ENCODE measurements at places on chromosomes 6 and 20.

DNA sequence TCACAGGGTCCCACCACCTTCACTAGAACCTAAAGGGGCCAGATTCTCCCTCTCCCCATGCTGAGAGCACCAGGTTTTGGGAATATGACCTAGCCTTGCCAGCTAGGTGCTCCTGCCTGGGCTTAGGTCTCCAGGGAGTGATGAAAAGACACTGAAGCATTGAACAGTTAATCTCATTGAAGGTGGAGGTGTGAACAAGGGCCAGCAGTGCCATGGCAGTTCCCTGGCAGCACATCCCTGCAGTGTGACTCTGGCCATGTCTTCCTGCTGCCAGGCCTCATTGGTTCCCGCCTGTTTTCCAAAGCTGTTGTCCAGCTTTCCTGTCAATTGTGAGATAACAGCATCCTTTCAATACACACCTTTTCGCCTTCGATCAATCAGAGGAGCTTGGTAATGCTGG is 10.9 kb downstream of the PPIL6 start:
- no peak for DNase-seq

GRCh38 chr6:108847738-108848115 is 495 bp upstream of the ARMC2 start:
- no peak for DNase-seq

GRCh38 chr20:58722877-58723627 is 30.5 kb downstream of the NPEPL1 start:
- DNase-seq = no peak

DNA sequence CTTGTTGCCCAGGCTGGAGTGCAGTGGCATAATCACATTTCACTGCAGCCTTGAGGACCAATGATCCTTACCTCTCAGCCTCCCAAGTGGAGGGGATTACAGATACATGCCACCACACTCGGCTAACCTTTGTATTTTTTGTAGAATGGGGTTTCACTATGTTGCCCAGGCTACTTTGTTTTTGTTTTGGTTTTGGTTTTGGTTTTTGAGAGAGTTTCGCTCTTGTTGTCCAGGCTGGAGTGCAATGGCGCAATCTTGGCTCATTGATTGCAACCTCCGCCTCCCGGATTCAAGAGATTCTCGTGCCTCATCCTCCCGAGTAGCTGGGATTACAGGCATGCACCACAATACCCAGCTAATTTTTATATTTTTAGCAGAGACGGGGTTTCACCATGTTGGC is 105.5 kb downstream of the BMP7 start:
- DNase-seq = no peak

DNA sequence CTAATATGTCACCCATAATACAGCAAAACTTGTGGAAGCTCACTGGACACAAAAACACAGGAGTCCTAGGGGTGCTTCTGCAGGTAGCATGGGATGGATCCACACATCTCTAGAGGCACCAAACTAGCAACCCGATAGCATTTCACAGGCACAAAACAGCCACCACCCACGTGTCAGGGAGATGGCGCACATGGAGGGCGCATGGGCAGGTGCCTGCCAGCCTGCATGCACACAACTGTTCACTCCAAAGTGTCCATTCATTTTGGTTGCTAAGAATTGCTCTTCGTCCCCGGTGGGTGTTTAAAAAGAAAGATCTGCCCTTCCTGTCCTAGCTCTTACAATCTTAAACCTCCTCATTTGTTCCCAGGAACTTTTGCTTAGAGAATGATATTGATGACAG is 171.3 kb downstream of the SYNDIG1 start:
- no peak for DNase-seq

DNA sequence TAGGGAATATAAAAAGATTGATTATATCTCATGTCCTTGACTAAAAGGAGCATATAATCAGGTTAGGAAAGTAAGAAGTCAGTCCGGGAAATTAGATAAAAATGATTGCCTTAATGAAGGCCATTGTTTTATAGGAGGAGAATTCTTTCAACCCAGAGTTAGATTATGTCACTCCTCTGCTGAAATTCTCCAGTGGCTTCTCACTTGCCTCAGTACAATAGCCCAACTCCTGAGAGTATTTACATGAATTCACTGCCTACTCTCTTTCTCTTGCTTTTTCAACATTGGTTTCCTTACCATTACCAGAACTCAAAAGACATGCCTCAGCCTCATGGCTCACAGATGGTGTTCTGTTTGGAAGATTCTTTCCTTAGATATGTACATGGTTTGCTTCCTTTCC is 114.9 kb downstream of the EPHA7 start:
- no peak for DNase-seq

DNA sequence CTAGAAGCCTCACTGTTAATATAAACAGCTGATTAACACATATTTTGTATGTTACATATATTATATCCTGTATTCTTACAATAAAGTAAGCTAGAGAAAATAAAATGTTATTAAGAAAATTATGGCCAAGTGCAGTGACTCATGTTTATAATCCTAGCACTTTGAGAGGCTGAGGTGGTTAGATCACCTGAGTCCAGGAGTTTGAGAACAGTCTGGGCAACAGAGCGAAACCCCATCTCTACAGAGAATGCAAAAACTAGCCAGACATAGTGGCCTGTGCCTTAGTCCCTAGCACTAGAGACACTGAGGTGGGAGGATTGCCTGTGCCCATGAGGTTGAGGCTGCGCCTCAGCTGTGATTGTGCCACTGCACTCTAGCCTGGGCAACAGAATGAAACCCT is 81.9 kb downstream of the NCOA3 start:
- no peak for DNase-seq

DNA sequence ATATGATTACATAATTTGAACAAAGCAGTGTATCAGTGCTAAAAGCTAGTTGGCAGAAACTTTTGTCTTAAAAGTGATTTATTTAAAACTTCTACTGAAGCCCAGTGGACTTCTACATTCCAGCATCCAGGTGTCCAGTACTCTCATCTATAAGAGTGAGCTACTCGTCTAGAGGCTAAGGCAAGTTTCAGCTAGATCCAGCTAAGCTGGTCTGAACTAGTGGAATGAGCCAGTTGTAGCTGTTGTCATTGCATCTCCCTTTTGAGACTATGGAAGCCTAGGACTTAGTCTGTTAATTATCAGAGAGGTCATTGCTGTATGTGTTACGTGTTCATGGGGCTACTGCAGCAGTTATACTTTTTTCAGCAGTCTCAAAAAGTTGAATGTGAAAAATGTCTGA is 165.1 kb downstream of the ZFAND3 start:
- no peak for DNase-seq

- no peak for DNase-seq
Observed at GRCh38 chr6:139137706-139138105, 2.8 kb downstream of the HECA start.

DNA sequence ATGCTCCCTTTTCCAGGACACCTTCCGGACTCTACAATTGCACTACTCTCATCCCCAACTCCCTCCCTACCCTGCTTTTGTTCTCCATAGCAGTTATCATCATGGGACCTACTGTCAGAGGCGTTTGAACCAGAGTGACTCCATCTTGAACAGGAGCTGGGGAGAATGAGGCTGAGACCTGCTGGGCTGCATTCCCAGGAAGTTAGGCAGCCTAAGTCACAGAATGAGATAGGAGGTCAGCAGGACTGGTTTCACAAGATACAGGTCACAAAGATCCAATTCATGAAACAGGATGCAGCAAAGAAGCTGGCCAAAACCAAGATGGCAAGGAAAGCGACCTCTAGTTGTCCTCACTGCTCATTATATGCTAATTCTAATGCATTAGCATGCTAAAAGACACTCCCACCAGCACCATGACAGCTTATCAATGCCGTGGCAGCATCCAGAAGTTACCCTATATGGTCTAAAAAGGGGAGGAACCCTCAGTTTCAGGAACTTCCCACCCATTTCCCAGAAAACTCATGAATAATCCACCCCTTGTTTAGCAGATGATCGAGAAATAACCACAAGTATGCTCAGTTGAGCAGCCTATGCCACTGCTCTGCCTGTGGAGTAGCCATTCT is 15.6 kb downstream of the SLC13A3 start:
- no peak for DNase-seq

DNA sequence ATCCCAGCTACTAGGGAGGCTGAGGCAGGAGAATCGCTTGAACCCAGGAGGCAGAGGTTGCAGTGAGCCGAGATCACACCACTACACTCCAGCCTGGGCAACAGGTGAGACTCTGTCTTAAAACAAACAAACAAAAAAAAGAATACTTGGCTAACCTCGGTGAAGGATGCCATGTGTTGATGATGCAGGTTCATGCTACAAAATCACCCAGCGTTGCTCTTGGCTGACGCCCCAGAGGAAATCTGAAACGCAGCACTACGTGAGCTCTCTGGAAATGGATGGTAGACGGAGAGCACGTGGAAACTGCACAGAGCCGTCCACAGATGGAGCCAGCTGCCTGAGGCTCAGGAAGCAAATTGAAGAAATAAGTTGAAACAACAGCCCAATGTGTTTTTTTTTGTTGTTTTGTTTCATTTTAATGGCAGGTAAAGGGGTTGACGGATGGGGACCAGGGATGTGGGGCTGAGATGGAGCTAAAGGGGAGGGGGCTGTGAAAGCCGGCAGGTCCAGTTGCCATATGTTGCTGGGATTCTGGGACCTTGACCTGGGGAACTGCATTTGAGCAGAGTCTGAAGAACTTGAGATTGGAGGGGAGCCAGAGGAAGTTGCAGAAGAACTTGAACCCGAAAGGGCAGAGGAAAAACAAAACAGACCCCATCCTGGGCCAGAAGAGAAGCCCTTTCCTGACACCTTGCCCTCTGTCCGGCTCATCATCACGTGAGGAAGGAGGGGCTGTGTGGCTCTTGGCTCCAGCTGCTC is 12.8 kb upstream of the MANBAL start:
- DNase-seq = peak; percentile 94

DNA sequence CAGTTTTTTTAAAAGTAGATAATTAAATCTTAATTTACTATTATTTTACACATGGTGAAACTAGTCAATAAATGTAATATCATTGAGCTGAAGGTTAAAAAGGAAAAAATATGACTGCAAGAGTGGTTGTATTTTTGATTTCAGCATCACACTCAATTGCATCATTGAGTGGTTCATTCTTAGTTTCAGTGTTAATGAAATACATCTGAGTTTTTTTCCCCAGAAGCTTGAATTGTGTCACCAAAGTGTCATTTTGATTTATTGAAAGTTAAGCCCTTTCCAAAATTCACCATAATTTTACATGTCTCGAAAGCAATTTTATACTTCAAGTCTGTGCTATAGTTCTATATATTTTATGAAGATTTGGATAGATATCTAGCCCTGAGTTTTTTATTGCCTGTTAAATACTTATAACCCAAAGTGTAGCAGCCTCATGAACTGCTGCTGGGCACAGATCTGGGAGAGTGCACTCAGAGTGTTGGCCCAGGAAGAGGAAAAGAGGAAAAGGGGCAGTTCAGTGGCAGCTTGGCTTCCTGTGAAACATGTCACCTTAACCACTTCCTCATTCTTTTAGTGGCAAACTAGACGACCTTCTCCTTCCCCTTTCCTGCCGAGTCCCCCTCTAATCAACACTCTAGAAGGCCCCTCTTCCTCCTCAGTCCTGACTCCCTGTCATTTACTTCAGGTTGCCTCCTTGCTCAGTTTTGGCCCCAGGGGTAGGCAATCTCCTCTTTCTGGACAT is 140.7 kb downstream of the ESR1 start:
- DNase-seq = no peak

DNA sequence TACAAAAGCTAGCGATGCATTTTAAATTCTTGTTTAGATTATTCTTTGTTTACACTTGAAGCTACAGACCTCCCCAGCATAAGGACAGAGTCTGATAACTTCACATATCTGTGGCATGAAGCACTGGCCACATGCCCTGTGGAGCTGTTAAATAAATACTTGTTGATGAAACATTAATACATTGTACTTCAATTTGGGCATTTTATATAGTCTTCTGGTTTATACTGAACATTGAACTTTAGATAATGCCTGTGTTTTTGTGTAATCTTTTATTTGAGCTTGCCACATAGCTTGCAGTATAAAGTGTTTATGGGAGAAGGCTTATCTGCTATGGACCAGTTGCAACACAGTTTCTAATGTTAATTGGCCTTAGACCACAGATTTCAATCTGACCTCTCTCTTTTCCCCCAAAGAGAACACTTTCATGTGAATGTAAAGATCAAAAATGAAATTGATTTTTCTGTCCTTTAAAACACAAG is 48.2 kb downstream of the FRK start:
- peak; percentile 31 for DNase-seq

- no peak for DNase-seq
Observed at GRCh38 chr6:31736768-31737314, 511 bp upstream of the CLIC1 start.

DNA sequence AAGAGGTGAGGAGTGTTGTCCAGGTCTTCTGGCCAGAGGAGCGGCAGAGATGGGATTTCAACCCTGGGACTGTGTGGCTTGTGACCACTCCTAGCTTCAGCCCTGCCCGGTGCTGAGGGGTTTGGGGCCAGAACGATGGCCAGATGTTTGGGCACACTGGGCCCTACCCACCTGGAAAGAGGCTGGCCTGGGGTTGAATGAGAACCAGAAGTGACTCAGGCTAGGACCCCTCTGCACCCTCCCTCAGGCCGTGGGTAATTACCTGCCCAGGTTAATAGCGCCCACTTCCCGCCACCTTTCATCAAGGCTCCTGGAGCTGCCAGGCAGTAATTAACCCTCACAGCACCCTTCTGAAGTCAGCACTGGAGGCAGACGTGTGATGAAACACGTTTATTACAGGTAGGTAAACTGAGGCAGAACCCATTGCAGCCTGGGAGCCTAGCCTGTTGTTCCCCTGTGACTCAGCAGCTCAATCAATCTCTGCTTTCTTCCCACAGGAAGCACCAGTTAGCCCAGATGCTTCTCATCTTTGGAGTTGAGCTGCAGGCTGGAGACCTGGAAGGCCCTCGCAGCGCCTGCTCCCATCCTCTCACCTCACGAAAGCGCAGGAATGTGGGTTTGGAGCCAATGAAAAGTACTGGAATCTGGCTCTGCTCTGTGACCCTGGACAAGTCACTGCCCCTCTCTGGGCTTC is 120.8 kb downstream of the CEBPB start:
- DNase-seq = peak; percentile 48

DNA sequence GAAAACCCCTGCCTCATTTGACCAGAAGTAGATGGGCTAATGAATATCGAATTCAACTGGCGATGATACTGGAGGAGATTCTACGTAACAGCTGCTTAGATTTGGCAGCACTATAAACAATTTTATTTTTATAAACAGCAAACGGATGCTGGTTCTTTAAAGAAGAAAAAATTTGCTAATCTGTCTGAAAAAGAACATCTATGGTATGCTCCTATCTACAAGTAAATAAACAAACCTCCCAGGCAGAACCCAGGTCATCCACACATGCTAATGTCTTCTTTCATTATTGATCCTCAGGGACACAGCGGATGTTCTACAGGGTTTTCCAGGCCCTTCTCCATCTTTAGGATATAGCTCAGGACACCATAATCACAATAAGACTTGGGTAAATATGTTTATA is 291.3 kb downstream of the ALDH8A1 start:
- peak; percentile 46 for DNase-seq

- DNase-seq = no peak
Observed at GRCh38 chr6:93176070-93176469, 243.3 kb downstream of the EPHA7 start.

All from IMR-90 (cell line).